ENCODE measurements at places on chromosomes 1 and 21. TPM values are rescaled to one million over a fixed set of nuclear protein-coding genes. Genes with fewer than 3 reads are reported as not detected.

PPIAL4G gene
- total RNA-seq, result not detected

UBL4B gene
- not detected for total RNA-seq

GRCh38 chr1:209756615-209757445 lies 977 bp downstream of the TRAF3IP3 start:
- no peak for DNase-seq

DNA sequence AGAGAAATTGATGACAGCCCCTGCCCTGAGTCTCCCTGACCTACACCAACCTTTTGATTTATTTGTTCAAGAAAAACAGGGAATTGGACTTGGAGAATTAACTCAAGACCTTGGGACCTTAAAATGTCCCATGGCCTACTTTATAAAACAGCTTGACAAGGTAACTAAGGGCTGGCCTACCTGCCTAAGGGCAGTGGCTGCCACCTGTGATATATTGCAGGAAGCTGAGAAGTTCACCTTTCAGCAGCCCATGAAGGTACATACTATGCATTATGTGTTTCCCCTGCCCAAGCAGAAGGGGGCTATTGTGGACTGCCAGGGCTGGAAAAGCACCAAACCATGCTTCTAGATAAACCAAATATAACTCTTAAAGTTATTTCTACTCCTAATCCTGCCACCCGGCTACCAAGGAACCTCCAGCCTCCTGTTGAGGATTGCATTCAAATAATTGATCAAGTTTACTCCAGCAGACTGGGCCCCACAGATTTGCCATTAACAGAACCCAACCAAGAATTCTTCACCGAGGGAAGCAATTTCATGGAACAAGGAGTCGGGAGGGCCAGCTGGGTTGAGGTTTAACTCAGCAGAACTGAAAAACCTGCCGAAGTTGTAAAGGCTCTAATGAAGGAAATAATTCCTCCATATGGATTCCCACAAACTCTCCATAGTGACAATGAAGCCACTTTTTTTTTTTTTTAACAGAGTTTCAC lies 28.2 kb downstream of the LACTBL1 start:
- no peak for DNase-seq

GRCh38 chr1:216630532-216630931 lies 92.7 kb downstream of the ESRRG start:
- DNase-seq, result no peak
